Naive B cell (primary cell): ENCODE measurements at places on chromosomes 2 and 18. TPM values are rescaled to one million over a fixed set of nuclear protein-coding genes. Genes with fewer than 3 reads are reported as not detected.

DNA sequence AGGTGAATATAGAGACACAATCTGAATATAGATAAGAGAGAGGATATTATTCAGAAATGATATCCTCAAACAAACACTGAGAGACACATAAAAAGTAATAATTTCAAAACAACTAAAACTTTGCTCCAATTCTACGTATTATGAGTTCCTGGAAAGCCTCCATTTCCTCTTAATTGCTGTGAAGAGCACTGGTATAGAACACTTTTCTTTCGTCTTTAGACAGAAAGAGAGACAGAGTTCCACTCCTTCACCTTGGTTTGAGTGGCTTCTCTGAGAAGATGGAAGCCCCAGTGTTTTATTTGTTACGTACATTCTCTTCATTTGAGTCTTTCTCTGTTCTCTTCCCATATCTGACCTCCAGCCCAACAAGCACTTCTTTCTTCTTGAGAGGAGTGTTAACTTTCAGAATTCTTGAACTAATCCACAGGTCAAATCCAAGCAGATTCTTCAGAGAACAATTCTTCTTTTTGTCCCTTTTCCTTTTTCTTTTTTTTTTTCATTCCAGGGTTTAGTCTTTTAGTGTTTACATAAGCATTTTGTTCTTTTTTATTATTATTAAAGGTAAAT is 6.4 kb upstream of the PIK3C3 start:
- no peak for DNase-seq

- DNase-seq, result no peak
These were observed 41.6 kb downstream of the ZBTB7C start for GRCh38 chr18:48367557-48367956.

DNA sequence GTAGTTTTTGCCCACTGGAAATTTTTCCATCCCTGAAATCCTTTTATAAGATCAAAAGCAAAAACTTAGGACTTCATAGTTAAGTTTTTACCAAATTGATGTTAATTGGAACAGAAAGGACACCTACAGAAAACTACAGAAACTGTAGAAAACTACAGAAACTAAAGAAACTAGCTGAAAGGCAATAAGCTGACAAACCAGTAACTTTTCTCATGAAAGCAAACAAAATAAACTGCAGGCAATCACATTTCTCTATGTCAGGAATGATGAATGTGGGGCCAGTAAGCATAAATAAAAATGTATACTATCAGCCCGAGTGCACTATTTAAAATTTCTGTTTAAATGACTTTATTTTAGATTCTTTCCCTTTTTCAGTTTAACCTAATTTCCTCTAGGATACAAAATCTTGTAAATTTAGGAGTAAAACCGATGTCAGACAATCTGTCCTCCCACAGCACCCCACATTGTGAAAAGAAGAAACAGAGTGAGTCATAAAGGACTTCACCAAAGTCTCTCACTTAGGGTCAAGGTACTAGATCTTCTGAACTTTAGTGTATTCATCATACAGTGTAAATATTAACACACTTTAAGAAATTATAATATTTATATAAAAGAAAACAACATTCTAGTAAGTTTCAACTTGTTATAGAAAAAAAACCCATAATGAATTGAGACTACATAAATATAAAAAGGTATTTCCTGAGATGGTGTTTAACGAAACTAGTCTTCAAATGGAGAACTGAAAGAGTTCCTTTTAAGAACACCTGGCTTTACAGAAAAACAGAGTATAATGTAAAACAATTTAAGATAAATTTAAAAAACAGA is 46.6 kb downstream of the USP40 start:
- peak; percentile 44 for DNase-seq

PDK1 gene
- 33.3 TPM for polyA plus RNA-seq

- DNase-seq, result no peak
These were observed 1273.5 kb upstream of the CRIM1 start for GRCh38 chr2:35082072-35082471.

RBBP8 gene
- 7.4 TPM for polyA plus RNA-seq

DNA sequence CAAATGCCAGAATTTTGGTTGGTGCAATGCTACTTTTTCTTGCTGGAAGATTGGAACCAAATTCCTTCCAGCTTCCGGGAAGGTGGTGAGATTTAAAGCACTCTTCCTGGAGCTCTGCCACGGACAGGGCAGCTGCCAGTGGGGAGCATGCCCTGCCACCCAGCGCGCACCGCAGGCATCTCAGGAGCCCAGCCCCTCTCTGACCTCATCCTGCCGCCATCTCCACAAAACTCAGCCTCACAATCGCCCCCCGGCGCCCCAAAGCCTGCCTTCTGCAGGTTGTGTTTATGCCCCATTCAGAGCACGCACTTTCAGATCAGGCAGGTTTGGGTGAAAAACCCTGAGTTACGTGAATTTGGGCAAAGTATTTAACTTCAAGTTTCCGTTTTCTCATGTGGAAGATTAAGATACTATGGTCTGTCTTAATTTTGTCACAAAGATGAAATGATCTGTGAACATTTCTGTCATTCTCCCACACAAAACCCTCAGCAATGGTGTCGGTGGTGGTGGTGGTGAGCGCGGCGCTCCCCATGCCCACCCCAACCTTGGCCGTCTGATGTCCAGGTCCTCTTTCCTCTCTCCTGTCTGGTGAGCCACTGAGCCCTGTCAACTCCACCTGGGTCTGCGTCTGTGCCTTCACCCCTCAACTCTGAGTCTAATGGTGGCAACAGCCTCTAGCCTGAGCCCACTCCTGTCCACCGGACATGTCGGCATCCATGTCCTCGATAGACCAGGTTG is 282.8 kb upstream of the SALL3 start:
- no peak for DNase-seq

DNA sequence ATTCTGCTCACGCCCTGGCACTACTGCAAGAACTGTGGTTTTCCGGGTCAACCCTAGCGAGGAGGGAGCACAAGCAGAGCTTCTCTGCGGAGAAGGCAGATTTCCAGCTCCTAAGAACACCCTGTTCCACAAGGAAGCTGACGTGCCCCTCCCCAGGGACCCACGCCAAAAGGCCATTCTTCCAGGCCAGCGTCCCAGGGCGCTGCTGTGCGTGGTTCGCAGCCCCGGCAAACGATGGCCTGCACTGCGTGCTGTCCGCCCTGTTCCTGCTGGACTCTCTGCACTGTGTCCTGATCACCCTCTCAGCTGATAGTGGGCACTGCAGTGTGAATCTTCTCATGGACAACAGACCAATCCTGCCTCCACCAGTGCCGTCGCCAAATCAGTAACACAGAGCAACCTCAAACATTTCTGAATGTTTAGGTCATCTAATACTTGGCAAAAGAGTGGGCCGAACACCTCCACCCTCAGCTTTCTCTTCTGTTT is 49.1 kb downstream of the ADI1 start:
- no peak for DNase-seq

GALNT13 gene
- not detected for polyA plus RNA-seq

DNA sequence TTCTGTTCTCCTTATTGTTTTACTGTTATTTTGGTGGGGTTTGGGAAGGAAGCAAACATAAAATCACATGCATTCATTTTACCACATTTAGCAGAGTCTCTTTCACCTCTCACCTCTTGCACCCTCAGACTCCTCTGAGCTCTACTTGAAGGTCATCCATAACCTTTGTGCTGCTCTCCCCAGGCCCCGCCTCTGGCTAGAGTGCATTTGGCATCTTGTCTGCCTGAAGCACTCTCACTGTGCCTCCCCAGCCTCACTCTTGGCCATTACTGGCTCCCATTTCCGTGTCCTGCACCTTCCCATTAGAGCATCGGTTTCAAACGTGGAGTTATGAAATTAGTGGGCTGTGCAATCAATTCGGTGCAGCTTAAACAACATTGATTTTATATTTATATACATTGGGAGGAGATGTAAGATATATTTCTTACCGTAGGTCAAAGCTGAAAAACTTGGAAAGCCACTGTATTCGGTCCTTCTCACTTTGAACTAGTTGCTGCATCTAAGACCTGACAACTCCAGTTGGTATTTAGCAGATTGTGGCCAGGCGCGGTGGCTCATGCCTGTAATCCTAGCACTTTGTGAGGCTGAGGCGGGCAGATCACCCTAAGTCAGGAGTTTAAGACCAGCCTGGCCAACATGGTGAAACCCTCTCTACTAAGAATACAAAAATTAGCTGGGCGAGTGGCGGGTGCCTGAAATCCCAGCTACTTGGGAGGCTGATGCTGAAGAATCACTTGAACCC is 6.9 kb upstream of the ZFAND2B start:
- DNase-seq, result no peak

CHRNG gene
- not detected for polyA plus RNA-seq

DNA sequence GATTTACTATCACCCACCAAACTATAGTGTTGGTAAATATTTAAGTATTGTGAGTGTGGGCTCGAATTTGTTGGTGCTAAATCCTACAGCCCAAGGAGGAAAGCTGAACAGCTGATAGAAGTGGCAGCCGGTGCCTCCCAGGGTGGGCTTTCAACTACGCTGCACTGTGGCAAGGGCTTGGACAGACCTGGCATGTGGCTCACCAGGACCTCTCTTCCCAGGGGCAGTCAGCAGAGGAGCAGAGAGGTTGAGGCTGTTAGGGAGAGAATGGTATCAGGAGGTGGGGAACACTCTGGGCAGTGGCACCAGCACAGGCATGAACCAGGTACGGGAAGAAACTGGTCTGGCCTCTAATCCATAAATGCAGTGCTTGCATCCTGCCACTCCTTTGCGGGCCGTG is 44.6 kb downstream of the TFCP2L1 start:
- no peak for DNase-seq

CPLX4 gene
- not detected for polyA plus RNA-seq

DNA sequence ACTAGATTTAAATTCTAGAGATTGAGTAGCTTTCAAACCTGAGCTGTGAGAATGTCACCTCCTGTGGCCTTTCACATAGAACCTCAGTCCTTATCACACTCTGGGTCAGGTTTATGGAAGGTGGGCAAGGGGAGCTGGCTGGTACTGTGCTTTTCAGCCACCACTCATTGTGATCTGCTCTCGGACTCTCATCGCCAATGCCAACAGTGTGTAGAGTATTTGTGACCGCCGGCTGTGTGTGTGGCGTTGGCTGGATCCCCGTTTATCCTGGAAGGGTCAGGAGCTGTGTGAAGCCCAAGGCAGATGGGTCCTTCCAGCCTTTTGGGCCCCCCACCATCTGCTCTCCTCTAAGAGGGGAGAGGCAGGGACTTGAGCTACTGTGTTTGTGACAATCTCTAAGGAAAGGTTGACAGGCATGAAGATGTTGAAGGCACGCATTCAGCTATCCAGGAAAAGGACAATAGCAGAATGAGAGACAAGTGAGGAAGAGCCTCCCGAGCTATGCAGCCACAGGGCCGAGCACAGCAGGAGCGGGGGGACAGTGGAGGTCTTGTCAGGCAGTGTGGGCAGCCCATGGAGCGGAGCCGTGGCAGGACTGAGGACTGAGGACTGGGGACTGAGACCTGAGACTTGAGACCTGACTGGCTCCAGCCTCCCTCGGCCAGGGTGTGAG is 107.1 kb upstream of the TPO start:
- DNase-seq, result no peak

- no peak for DNase-seq
These were observed 92.3 kb downstream of the MYT1L start for GRCh38 chr2:2238726-2239269.

DNA sequence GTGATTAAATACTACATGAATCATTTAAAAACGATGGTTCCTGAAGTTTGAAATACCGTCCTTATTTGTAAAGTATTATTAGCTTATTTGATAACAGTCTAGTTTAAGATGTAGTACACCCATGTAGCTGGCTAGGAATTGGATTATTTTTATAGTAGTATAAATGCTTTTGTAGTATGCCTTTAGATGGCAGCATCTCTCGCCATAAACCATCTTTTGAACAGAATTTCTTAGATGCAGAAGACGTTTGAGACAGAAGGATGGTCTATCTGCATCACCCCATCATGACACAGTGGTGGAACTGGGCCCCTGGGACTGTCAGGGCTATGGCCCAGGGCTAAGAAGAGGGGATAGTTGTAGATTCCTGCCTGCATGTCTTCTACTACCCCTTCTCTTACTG is 152.7 kb downstream of the WDSUB1 start:
- no peak for DNase-seq

INO80C gene
- polyA plus RNA-seq, result 30.6 TPM

- peak; percentile 78 for DNase-seq
These were observed 140.3 kb downstream of the RPIA start for GRCh38 chr2:88831792-88832248.

GRCh38 chr2:19600506-19600905 is 242.1 kb upstream of the OSR1 start:
- DNase-seq, result no peak
